ENCODE measurements at places on chromosomes 11 and 22.

DNA sequence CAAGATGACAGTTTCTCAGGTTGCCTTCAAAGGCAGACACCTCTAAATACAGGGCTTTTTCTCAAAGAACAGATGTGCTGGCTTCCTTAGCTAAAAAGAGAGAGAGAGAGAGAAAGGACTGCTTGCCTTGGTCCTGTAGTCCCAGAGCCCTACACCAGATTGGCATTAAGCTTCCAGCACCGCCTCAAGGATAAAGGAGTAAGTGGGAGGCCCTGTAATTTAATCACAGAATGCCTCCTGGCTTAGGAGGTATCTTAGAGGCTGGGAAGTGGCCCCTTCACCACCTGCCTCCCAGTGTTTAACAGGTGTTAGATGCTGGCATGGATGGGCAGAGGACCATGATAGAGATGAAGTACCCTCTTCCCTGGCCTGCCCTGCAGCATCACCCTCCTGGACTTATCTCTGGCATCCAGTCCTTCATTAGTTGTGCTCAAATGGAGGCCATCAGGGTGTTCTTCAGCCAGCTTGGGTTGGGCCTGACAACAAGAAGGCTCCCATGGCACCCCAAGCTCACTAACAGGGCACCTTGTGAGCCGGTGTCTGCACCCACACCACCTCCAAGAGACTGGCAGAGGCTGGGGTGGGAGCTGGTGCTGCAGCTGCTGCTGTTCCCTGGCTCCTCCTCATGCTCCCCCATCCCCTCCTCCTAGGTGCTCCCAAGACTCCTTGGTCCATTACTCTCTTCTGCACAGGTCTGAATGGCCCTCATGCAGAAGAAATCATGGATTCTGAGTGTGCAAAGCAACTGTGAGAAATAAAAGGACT lies 32.5 kb downstream of the ABCC8 start:
- no peak for DNase-seq

DNA sequence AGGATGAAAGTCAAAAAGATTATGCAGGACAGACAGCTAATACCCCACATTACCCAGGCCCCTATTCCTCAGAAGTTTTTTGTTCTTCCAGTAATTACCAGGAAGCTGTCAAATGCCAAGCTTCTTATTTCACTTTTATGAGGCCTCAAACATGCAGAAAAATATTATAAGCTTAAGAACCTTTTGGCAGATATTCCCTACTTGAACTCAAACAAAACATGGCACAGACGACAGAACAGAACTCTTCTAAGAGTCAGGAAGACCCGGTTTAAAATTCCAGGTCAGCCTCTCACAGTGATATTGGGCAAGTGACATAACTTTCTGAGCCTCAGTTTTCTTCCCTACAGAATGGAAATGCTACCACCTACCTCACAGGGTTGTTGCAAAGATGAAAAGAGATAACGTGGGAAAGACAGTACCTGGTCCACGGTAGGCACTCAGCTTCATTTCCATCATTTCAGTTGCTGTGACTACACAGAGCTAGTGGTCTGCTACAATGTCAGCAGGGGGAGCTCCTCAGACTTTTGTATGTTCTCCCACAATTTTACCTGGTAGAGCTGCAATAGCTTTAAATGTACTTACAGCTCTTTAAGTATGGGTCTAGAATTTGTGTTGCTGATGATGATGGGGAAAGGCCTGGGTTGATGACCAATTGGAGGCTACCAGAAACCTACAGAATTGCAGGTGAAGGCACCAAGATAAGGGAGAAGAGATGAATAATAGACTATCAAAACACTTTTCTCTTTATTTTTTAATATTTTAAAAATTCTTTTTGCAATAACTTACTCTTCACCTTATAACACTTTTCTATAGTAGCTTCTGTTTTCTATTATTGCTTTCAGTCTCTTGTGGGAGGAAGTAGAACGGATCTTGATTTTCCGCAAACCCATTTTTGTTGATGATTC lies 98.3 kb upstream of the CHRM4 start:
- DNase-seq = peak; percentile 20

DNA sequence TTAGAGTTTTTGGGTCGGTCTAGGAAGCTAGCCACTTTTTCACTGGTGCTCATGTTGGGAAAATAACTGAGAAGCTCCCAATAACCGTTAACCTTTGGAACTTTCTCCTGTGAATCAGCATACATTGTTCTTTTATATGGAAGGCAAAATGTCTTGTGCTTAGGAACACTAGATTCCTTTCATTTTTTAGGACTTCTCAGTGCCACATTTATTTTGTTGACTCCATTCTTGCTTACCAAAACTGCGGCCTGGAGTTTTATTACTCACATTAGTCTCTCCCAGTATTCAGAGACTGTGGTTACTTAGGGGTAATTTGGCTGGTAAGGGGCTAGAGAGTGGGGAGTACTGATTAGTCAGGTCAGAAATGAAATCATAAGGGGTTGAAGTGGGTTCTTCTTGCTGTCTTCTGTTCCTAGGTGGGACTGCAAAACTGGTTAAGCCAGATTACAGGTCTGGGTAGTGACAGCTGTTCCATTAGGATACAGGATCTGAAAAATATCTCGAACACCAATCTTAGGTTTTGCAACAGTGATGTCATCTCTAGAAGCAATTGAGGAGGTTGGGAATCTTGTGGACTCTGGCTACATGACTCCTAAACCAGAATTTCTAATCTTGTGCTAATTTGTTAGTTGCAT lies 631.4 kb upstream of the LUZP2 start:
- DNase-seq = no peak

GRCh38 chr11:10309163-10310093 lies 4.6 kb downstream of the ADM start:
- no peak for DNase-seq

DNA sequence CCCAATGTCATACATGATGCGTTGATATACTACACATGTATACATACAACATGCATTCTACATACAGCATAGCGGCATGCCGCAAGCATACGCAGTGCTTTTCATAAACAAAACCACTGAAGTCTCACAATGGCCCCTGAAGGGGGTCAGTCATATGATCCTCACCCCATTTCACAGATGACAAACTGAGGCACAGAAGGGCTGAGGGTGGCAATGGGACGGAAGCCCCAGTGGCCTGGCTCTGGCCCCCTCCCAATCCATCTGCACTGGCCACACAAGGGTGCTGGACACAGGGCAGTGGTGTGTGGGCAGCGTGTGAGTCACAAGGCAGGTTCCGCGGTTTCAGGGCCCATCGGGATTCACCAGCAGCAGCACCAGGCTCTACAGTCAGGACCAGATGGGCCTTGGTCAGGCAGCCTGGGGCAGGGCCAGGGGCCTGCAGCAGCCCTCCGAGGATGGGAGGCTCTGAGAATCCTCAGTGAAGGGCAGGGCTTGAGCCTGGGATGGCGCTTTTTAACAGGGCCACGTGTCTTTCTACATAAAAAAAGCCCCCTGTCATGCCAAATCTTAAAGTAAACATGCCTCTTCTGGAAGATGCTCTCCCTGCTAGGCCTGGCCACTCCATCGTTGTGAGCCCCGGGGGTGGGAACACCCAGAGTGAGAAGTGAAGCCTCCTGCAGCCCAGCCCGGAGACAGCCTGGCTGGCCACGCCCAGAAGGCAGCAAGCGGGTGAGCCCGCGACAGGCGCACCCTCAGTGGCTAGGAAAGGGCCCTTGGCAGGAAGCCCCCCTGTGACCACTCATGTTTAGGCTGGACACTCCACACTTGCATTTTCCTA lies 206.5 kb downstream of the CTTN start:
- no peak for DNase-seq

GRCh38 chr11:44016131-44016530 lies 31.6 kb upstream of the ACCSL start:
- DNase-seq = no peak

- DNase-seq = no peak
Observed at GRCh38 chr11:16173798-16174197, 182.5 kb downstream of the SOX6 start.

- no peak for DNase-seq
Observed at GRCh38 chr11:33869481-33870422, 22.1 kb downstream of the LMO2 start.

- no peak for DNase-seq
Observed at GRCh38 chr11:46339816-46340215, 7.4 kb upstream of the DGKZ start.

- no peak for DNase-seq
Observed at GRCh38 chr22:39543095-39543494, 10.5 kb upstream of the RPS19BP1 start.

- DNase-seq = no peak
Observed at GRCh38 chr11:133955081-133955891, 1.5 kb downstream of the IGSF9B start.

DNA sequence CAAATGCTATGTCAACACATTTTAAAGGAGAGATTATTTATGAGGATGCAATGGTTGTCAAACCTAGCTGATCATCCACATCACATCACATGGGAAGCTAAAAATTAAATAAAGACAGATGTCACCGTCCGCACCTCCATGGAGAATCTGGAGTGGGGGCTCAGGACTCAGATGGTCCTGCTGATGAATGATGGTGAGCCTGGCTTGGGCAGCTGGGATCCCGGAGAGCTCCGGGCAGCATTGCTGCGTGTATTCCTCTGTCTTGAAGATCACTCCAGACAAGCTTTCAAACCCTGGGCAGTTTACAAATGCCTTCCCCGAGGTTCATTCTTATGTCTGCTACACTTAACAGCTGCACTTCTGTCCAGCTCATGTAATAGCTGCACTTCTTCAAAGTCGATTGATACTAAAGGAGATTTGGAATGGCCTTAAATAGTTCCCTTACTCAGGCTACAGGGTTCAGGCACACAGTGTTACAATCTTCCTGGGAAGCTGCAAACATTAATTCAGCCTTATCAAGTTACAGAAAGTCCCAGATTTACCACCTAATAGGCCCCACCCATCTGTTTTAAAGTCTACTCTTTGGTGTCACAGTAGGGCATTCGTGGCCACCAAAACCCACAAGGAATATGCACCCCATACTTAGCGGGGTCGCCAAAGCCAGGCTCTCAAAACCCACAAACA lies 34.7 kb upstream of the CSNK2A3 start:
- DNase-seq = no peak

DNA sequence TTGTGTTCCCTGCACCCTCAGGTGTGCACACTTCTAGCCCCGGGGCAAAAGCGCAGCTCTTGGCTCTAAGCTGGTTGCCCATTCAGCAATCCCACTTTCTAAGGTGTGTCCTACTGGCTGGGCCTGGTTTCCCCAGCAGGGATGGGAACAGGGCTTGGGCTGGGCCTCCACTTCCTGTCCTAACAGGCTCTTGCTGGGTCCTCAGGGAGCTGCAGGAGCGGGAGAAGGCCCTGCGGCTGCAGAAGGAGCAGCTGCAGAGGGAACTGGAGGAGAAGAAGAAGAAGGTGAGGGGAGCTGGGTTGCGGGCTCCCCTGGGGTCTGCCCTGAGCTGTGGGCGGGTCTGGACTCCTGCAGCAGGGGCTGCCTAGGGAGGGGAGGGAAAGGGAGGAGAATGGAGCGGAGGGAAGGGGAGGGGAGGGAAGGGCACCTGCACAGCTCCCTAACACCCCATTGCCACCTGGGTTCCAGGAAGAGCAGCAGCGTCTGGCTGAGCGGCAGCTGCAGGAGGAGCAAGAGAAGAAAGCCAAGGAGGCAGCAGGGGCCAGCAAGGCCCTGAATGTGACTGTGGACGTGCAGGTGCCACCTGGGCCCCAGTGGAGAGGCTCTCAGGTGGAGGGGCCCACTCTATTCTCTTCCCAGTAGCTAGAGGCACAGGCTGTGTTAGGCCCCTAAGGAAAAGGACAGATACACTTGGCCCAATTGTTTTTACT lies 24.6 kb downstream of the INCENP start:
- DNase-seq = no peak

GRCh38 chr11:5247472-5248192 lies 2.0 kb downstream of the HBG1 start:
- DNase-seq = no peak

DNA sequence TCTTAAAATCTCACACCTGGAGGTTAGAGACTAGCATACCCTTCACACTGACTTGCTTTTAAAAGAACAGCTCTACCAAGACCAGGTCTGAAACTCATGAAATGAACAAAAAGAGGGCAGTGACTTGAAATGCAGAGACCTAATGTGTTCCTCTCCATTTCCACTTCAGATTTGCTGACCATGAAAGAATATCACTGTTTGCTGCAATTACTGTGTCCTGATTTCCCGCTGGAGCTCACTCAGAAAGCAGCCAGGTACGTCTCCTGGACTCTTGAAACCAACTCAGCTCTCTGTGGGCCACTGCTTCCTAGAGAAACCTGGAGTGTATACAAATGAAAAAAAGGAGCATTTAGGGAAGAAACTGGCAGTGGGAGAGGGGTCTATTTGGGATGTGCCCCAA lies 39.2 kb downstream of the ARFGAP2 start:
- DNase-seq = no peak

- DNase-seq = no peak
Observed at GRCh38 chr22:43007519-43008102, 7.3 kb downstream of the PACSIN2 start.

- no peak for DNase-seq
Observed at GRCh38 chr11:121894581-121894980, 221.4 kb downstream of the BLID start.

DNA sequence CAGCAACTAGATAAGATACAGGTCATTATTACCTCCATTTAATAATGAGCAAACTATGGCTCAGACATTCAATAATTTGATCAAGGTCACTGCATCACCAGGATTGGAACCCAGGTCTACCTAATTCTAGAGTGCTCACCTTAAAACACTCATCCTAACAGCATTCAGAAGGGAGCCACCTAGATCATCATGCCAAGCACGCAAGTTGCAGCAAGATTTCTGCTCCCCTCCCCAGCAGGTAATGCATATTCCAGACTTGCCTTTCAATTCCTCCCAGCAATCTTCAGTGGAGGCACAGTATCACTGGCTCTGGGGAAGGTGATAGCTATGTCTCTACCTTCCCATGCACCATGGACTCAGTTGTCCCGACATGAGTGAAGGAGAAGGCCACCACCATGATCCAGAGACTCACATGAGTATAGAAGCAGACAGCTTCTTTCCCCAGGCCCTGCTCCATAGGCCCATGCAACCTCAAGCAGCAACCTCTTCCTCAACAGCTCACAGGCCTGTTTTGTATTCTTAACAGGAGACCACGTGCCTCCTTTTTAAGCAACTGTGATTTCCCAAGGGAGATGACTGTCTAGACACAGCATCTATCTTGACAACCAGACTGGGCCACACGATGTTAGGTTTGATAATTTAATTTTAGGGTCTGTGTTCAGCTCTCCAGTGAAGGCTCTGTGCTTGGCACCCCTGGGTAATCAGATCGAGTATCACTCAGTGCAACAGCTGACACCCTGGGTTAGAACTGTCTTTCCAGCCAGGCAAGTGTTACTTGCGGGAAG lies 36.4 kb downstream of the RAB30 start:
- DNase-seq = no peak

- no peak for DNase-seq
Observed at GRCh38 chr11:124724979-124725718, 14.6 kb upstream of the NRGN start.

DNA sequence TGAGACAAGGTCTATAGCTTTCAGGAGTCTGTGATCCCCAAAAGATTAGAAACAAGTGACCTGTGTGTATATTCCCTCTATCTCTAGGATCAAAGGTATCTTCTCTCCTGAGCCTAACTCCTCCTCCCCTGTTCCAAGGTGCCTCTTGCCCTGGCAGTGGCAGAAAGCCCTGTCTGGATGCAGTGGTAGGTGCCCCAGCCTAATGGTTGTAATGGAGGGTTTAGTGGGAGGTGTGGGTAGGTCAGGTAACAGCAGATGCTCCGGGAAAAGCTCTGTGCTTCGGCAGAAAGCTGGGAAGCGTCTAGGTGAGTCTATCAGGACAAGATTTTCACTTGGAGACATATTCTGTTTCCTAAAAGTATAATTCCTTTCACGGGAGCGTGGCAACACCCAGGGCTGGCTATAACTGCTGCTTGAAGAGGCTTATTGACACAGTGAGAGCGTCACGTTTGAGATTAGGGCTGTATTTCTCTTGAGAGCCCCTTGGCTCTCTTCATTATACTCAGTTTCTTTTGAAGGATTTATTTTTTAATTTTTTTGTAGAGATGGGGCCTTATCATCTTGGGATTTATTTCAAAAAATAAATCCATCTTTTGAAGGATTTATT lies 49.5 kb downstream of the PRR5L start:
- no peak for DNase-seq

All from AG04450 (cell line).